HT-29 (cell line): ENCODE measurements at places on chromosomes 13 and 19. TPM values are rescaled to one million over a fixed set of nuclear protein-coding genes. Genes with fewer than 3 reads are reported as not detected.

DNA sequence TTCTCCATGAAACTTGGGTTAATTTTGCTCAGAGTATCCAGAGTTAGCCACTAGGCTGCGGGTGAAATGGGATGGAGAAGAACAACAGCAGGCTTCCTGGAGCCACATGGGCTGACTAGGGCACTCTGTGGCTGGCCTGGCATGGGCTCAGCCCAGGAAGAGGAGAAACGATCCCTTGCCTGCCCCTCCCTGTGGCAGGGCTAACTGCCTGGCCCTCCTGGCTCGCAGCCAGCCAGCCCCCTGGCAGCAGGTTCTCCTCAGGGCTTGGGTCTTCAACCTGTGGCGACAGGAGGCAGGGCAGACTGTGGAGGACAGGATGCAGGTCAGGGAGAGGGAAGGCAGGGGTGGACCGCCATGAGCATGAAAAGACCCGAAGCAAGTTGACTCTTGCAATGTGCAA, 78.7 kb upstream of the GPR183 start:
- no peak for DNase-seq

GRCh38 chr13:67023130-67023876, 206.8 kb downstream of the PCDH9 start:
- peak; percentile 38 for DNase-seq

DNA sequence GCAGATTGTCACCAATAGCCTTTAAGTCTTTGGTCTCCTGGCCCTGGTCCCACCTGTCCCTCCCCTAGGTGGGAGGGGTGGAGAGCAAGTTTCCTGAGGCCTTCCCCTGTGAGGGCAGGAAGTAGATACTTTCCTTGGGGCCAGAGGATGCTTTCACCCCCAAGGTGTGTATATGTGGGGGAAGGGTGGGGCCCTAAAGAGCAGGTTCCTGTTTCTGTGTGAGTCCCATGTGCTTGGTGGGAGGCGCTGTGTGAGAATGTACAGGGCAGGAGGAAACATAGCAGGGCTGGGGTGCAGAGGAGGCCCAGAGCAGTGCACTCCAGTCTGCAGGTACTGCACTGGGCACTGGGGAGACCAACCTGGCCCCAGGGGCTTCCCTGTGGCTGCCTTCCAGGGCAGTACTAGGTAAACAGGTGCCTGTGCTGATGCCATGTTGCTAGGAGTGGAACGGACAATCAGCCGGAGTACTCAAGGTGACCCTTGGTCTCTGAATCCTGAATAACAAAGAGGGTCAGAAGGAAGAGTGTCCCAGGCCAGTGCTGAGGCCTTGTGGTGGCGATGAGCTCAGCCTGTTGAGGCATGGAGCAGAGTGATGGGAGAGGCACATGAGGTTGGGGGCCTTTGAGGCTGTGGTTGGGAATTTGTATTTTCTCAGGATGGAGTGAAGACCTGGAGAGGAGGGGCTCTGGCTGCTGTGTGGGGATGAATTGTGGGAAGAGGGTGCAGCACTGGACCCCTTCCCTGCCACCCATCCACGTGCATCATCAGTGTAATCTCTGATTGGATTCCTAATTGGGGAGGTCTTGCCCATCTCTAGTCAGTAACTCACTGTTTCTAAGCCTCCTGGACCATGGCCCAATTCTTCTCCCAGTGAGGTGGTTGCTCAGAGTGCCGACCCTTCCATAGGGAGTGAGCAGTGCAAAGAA, 5.1 kb downstream of the EGLN2 start:
- peak; percentile 80 for DNase-seq

DNAAF3 gene
- total RNA-seq: 17.3 and 21.1 TPM in 2 replicates

- peak; percentile 50 for DNase-seq
Measured at GRCh38 chr19:46863818-46864629, 3.2 kb downstream of the ARHGAP35 start.

DNA sequence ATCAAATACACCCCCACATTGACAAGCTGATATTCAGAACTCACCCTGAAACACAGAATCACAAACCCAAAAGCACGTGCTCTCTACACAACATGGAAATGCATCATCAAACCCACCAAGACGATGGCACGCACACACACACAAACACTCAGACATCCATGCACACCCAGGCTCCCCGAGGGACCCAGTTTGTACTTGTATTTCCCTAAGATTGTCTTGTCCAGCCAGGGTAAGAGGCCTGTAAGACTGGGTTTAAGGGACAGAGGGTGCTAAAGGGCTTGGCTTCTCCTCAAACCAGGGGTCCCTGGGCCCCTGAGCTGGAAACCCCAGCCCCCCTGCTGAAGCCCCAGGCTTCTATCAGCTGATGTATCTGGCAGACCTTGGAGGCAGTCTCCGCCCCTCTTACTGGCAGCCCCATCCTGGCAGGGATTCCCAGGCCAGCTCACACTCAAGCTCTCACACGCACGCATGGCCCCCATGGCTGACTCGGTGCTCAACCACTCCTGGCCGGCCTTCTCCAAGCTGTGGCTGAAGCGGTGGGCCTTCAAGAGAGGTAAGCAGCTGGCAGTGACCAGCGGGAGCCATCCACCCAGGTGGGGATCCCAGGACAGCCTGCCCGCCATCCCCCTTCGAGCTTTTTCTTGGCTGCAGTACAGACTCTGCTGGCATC, 6.5 kb downstream of the ARHGEF18 start:
- no peak for DNase-seq

GNG7 gene
- 0.03 and 0.23 TPM in 2 replicates for total RNA-seq

DNA sequence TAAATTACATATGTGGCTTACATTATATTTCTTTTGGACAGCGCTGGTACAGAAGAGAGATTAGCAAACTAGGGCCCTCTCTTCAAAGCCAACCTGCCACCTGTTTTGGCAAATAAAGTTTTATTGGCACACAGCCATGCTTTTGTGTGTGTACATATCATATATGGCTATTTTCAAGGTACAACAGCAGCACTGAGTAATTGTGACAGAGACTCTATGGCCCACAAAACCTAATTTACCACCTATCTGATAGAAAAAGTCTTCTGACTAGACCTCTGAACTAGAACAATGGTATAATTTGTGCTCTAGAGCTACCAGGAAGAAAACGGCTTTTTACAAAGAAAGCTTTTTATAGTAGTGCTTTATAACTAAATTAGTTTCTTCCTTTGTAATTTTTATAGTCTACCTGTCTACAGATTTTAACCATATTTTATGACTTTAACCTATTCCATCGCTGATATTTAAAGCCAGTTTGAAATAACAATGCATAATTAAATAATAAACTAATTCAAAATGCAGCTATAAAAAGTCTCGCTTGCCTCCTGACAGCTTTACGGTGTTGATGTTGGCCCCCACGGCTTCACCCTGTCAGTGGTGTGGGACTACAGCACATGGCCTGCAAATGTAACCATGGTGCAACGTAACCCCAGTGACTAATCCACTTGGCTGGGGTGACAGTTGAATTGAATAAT, 17.7 kb upstream of the DPY19L3 start:
- peak; percentile 9 for DNase-seq
